ENCODE measurements at places on chromosomes 16 and 17.
A peak's percentile ranks its signal among the peaks of the same experiment; 100 is the strongest.

GRCh38 chr17:3695129-3695722 is 729 bp downstream of the P2RX5 start:
- no peak for DNase-seq

GRCh38 chr16:75343286-75343685 is 90.0 kb downstream of the CFDP1 start:
- no peak for DNase-seq

DNA sequence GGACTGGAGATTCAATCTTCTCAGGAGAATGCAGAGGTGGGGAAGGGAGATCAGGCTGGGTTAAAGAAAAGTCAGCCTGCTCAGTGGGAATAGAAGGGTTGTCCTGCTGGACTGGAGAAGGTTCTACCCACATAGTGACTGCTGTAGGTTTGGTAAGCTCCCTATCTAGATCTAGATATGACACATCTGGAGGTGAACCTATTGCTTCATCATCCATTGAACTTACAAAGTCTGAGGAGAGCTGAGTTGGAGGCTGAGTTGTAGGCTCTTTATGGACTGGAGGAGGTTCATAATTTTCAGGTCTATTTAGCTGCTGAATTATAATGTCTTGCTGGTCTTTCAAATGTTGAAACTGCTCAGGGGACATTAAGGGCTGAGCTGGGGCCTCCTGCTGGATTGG is 46.0 kb upstream of the NF1 start:
- no peak for DNase-seq

GRCh38 chr16:24255456-24256371 is at the start of gene CACNG3:
CACNG3 (plus strand) TSS chr16:24256335; CDS start chr16:24256755, 420 bp downstream.
- DNase-seq: peak; percentile 31

DNA sequence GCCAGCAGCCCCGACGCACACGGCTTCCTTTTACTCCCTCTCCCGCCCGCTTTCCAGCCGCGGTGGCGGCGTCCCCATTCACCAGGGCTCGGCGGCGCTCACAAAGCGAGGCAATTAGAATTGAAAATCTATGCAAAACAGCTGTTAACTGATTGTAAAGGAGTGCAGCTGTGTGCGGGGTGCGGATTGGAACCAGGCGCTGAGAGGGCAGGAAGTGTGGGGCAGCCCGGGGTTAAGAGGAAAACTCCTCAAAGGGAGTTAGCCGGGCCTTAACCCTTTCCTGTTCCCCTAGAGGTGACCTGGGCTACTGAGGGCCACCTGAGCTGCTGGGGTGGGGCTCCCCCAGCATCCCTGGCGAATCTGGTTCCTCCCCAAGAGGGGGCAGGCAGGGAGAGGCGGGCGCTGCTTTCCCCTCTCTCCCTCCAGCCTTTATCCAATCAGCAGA is 5.8 kb upstream of the GSE1 start:
- DNase-seq: no peak

DNA sequence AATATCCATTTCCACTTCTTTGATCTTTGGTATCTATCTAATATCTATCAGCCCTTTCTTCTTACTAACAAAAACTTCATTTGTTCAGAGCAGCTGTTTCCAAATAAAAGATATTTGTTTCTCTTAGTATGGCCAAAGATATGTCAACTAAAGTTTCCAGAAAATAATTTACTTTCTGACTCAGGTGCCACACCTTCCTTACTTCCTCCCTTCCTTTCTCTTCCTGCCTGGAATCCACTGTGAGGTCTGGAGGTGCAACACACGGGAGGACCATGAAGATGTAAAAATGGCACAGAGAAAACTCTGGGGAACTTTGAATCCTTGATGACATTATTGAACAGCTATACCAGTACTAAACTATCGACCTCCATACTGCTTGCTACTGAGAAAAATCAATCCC is 14.0 kb downstream of the MED13 start:
- DNase-seq: no peak

DNA sequence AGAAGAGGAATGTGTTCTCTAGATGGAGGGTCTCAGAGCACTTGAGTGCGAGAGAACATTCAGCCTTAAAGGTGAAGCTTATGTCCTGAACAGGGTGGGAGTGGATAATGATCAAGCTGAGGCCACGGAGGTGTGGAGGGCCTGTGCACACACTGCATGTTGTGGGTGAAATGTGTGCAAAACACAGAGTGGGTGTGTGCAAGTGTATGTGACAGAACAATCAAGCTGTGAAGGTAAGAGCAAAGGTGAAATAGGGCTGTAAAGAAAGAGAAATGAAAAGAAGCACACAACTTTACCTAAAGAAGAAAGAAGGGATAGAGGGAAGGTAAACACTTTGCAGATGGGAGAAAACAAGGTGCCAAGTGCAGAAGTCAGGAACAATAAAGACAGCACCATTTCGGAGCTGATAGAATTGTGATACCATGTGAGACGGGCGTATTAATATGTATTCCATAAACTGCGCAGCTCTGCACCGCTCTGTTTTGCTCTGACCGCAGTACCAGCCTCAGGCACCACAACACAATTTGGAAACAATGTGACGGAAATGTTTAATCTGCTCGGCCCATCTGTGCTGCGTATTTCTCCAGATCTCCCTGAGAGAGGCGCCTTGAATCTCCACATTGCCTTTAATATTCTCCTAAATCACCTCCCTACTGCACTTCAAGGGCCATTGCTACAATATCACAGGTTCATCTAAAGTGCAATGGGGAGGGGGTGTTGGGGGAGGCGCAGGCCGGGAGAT is 40.6 kb downstream of the SNX11 start:
- no peak for DNase-seq

GRCh38 chr17:10130677-10131076 is 67.7 kb downstream of the GAS7 start:
- DNase-seq: no peak

GRCh38 chr16:2494616-2495015 is 19.1 kb upstream of the ATP6V0C start:
- DNase-seq: no peak

GRCh38 chr17:6261466-6261865 is 173.5 kb downstream of the AIPL1 start:
- DNase-seq: no peak

- DNase-seq: no peak
Measured at GRCh38 chr17:1762233-1762900, 507 bp downstream of the SERPINF1 start.

DNA sequence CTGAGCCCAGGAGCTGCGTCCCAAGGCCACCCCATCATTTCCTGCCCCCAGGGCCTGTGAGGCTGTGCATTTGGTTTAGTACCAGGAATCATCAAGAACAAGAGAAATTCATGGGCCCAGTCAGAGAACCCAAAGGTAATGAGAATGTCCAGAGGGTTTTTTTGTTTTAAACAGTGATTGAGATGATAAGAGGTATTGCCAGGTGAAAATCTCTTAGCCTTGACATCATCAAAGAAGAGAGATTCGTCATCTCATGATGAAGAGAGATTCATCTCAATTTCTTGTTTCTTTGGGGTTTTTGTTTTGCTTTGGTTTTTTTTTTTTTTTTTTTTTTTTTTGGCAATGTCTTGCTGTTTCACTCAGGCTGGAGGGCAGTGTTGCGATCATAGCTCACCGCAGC is 170.6 kb upstream of the CACNG5 start:
- DNase-seq: no peak

- DNase-seq: no peak
Measured at GRCh38 chr16:27781195-27781524, 231.2 kb downstream of the KATNIP start.

DNA sequence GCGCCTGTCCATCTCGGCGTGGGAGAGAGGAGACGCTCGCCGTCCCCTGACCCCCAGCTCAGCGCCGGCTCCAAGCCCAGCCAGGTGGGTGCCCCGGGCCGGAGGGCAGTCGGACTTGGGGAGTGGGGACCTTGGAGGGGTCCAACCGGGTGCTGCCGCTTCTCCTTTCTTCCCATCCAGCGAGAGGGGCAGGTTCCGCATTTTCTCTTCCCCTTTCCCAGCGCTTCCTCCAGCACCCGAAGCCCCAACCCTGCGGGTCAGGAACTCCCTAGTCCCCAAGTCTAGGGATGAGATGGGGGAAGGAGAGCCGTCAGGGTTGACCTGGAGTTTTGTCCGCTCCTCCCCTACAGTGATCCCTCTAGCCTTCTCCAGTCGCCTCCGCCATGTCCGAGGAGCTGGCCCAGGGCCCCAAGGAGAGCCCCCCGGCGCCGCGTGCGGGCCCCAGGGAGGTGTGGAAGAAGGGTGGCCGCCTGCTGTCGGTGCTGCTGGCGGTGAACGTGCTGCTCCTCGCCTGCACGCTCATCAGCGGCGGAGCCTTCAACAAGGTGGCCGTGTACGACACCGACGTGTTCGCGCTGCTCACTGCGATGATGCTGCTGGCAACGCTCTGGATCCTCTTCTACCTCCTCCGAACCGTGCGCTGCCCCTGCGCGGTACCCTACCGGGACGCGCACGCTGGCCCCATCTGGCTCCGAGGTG is at the start of gene OTOP2:
TSS of gene OTOP2 (plus strand) at position 24 of the 699 bp plus-strand sequence. CDS start at position 384, 360 bp downstream.
- no peak for DNase-seq

DNA sequence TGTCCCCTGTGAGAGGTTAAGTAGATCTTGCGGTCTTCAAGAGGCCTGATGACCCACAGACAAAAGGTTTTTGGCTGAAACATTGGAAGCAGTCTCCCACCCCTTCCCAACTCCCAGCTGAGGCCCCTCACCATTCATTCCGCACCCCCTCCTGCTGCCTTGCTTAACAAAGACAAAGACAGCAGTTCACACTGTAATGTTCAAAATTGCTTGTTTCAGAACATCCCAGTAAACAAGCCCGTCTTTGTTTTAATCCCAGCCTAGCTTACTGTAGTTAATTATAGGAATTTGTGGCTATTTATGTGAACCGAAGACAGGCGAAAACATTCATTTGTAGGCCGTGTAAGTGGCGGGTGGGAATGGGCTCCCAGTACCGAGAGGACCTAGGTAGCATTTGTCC is 55.7 kb downstream of the IRX5 start:
- no peak for DNase-seq

DNA sequence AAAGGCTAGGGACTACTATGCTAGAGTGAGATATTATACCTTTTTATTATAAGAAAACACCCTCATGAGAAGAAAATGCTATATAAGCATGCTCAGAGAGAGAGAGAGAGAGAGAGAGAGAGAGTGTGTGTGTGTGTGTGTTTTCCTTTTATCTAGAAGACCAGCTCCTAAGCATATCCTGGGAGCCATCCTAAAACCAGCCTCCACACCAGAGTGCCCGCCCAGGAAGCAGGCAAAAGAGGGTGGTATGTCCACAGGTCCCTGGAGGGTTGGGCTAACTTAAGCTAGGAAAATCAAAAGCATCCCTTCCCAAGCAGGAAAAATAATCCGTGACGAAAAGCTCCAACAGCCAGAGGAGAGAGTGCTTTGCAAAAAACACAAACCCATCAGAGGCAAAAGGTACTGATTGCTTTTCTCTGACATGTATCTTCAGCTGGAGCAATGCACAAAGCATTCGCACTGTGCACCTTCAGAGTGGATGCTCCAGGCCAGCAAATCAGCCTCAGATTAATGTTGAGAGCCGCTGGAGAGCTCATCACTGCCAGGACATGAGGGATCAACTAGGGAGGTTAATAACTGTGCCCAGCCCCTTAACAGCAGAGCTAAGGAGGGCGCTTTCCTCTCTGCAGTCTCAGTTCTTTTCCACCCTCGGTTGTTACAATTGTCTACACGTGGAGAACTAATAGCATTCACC is 125.1 kb downstream of the SLC39A11 start:
- no peak for DNase-seq

Data from effector memory CD8-positive, alpha-beta T cell (primary cell).